Esophagus (tissue), 2 donors: ENCODE measurements at places on chromosomes 2 and 18. TPM values are rescaled to one million over a fixed set of nuclear protein-coding genes. Genes with fewer than 3 reads are reported as not detected.

Gene CCDC150
- 1.5 TPM for polyA plus RNA-seq

Gene GMPPA
- 25.5 TPM for polyA plus RNA-seq

Gene TCF23
- polyA plus RNA-seq: not detected

Gene PROC
- 0.20 TPM for polyA plus RNA-seq

Gene CCDC74B
- 1.1 TPM for polyA plus RNA-seq

Gene MSTN
- polyA plus RNA-seq: 0.20 TPM

Gene OXER1
- polyA plus RNA-seq: 0.48 TPM

Gene CYP26B1
- polyA plus RNA-seq: 2.2 TPM

Gene ALKAL2
- 1.0 TPM for polyA plus RNA-seq

Gene KLHL30
- polyA plus RNA-seq: 0.24 TPM

Gene MYO5B
- 38.5 TPM for polyA plus RNA-seq

Gene C1GALT1C1L
- 0.26 TPM for polyA plus RNA-seq

Gene CIB4
- polyA plus RNA-seq: not detected

Gene CLEC4F
- polyA plus RNA-seq: 0.14 TPM

Gene ERCC3
- 21.6 TPM for polyA plus RNA-seq

Gene MPP4
- not detected for polyA plus RNA-seq

Gene MALL
- polyA plus RNA-seq: 235 TPM

Gene IL1B
- 1.9 TPM for polyA plus RNA-seq

Gene KYNU
- polyA plus RNA-seq: 2.7 TPM

Gene PXDN
- polyA plus RNA-seq: 1.1 TPM
